LNCaP clone FGC (cell line): ENCODE measurements at places on chromosomes 12 and 14.

DNA sequence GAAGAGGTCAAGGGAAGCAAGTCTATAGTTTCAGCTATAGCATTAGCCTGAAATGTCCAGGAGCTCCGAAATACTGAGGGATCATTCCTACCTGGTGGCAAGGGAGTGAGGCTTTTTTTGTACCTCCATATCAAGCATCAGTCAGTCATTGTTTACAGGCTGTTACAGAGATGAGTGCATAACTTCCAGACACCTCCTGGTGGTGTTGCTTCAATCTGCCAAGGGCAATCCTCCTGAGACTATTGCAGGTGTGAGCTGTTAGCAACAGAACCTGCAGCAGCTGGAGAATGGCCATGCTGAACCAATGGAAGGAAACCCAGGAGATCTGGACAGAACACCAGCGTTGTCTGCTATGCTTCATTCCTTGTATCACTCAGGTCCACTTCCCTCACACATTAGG lies 80.0 kb upstream of the SLC8A3 start:
- no peak for DNase-seq

DNA sequence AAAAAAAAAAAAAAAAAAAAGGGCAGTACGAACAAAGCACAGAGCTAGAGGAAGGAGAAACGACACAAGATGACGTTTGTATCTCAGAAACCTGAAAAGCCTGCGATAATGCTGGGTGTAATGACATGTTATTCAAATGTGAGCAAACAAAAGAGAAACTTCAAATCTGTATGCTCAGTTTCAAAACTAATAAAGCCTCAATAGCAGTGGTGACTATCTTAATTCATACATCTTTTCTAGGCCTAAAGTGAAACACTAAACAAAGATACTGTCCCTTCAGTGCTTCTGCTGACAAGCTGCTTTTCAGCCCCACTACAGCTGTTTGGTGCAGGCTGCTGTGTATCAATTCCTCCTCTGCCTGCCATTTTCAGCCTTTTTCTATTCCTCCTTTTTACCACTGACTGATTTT lies 15.8 kb downstream of the ITPR2 start:
- no peak for DNase-seq

GRCh38 chr14:65169351-65169750 lies 67.0 kb upstream of the MAX start:
- DNase-seq, result no peak

DNA sequence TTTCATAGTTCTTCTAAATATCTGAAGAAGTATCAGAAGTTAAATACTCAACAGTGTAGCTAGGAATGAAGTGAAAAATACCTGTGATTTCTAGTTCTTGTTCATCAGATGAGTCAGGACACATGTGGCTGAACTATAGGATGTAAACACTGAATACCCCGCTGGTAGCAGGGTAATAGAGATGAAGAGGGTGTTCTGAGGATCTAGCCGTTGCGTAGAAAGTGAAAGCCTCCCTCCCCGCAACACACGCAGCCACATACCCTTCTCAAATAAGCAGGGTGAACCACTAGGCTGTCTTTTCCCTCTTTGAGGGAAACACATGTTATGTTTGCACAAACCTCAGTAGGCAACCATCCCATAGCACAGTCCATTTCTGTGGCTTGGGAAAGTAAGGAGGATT lies 16.4 kb upstream of the RNASE12 start:
- no peak for DNase-seq

DNA sequence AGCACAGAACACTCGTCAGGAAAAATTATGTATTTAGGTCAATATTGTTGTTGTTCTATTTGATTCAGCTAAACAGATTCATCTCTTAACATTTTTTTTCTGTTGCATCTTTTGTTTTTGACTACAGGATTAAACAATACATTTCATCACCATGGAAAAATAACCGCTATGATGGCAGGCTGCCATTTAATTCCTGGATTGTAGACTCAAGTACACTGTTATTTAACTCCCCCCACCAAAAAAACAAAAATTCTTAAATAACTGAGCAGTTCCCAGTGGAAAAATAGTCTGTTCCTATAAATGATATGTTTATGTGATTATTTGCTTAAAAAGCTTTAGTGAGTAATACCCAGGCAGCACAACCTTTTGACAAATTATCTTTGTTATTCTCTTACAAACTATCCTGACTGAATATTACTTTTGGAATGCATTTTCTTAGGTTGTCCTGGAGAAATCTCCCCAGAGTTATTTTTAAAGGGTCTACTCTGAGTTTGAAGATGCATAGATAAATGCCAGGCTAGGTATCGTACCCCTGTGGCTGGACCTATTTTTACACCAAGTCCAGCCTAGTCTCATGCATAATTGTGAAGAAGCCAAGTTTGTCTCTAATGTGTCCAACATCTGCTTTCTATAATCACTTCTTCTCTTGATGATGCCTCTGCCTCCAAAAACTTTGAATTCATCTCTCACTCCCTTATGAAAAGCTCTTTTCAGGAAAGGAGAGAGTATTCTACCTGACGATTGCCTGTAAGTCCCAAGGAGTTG lies 3.7 kb downstream of the KERA start:
- no peak for DNase-seq

DNA sequence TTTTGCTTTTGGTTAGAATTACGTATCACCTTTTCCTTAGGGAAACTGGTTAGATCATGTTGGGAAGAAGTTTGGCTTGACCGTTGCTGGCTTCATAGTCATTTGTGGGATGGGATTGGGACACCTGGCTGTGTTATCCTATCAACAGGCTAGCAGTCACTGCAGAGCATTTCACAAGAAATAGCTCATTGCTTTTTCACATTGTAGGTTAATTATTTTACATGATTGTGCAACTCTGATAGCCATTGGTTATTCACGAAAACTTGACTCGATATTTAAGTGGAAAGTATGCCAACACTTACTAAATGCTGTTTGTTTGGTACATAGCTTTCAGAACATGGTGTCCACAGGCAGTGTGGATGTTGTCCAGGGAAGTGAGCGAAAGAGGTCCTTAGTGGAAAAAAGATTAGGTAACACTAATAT lies 89.4 kb downstream of the NKX2-1 start:
- DNase-seq, result peak; percentile 51

GRCh38 chr12:131454418-131455217 lies 256.3 kb upstream of the SFSWAP start:
- DNase-seq, result no peak

GRCh38 chr14:21308132-21308478 lies 28.2 kb downstream of the RPGRIP1 start:
- DNase-seq, result peak; percentile 95

DNA sequence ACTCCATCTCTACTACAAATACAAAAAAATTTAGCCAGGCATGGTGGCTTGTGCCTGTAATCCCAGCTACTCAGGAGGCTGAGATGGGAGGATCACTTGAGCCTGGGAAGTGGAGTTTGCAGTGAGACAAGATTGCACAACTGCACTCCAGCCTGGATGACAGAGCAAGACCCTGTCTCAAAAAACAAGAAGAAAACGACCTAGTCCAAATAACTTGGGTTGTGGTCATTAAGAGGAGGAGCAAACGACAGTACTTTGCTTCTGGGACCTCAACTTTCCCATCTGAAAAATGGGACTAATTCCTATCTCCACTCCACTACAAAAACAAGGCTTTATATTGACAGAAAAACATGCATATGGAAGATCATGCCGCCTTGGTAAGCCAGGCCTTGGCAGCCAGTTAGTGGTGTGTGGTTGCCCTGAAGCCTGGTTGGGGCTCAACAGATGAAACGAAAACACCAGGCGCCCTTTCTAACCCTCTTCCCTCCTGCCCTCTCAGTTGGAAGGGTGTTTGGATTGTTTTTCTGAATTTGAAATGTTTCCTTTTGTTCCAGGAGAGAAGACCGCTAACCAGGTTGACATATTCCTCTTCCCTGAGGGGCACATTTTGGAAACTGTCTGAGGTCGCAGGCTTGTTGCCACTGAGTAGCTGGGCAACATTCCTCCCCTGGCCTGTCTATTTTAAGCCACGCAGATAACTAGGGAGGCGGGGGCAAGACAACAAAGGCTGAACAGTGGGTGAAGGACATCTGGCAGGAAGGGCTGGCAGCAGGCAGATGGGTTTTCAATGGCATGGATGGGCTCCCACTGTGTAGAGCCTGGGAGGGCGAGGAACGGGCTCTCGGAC lies 13.7 kb upstream of the VPS37B start:
- no peak for DNase-seq

DNA sequence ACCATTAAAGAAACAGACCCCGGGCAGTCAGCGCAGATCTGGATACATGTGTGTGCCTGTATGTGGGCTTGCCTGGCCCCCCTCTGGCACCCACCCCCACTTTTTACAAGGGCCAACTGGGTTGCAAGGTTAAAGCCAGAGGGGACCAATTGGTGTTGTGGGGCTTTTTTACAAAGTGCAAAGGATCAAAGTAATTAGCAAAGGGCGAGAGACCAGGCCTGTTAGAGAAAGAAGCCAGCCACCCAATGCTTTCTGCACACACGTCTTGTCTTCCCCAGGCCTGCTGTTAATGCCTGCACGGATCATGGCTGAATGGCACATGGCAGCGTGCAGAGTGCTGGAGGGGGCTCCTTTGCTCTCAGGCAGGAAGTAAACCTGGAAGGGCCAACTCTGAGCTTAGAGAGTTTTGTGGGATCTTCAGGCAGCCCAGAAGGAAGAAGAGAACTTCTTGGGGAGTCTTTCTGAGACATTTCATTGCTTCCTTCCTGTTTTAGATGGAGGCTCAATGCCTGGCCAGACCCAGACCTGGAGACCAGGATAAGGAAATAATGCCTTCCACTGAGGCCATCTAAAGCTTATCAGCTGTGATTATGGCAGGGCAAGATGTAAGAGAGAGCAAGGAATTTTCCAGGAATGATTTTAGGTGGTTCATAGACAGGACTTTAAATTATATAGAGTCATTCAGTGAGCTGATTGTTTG lies 523.4 kb upstream of the TBX3 start:
- no peak for DNase-seq

DNA sequence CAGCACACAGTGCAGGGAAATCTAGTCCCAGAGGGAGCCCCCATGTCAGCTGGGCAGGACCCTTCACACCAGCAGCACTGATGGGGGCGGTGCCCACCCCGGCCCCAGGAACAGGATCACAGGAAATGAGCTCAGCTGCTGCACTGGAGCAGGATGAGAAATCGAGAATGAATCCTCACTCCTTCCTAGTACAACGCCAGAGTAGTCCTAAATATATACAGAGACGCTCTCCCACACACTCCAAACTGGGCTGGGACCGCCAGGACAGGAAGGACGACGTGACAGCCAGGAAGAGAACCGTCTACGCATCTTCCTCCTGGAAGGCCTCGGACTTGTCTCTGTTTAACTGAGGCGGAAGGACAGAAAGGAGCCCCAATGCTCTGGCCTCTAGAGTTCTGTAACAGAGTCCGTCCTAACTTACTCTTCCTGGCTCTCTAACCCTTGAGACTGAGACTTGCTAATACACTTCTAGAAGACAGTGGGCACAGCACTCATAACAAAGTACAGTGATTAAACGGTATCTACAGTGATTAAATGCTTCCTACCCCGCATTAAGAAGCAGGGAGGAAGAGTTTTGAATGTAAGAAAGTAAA lies 33.4 kb downstream of the CDC42BPB start:
- no peak for DNase-seq

DNA sequence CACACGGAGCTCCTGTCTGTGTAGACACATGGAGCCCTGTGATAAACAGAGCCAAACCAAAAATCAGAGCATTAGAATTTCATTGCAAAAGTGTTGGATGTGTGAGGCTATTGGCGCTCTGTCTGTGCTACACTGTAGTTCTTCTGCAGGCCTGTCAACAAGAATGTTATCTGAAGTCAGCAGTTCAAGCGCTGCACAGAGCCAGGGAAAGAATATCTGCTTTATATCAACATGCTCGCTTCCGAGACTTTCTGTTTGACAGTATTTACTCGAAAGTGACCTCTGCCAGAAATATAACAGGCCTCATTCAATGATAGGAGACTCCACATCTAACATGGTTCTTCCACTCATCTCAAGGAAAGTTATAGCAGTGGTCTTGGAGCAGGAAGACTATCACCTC lies 118.3 kb downstream of the CCER1 start:
- no peak for DNase-seq
